Astrocyte of the hippocampus (primary cell): ENCODE measurements at places on chromosomes 13 and 19.
A peak's percentile ranks its signal among the peaks of the same experiment; 100 is the strongest.

DNA sequence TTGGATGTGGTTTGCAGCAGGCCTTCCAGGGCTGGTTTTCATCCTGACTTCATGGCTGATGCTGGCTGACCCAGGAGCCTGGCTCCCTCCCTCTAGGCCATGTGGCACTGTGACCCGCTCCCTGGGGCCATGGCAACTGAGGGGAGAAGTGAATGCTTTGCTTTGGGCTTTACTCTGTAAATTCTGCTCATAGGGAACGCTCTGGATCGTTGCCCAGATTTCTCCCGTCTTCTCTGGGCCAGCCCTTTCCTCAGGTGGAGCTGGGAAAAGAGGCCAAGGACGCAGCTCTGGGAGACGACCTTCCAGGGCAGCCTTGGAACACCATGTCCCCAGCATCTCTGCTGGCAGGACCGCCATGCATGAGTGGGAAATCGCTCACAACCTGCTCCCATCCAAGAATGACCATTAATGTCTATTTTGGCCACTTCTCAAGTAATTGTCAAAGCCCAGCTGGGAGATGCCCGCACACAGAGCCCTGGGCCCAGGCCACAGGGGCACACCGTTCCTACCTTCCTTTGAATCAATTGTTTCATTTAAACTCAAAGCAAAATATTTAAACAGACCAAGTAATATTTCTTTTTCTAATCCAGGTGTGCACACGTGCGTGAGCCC, 321.8 kb downstream of the TEX29 start:
- no peak for DNase-seq

GRCh38 chr13:113604186-113604585, 19.6 kb downstream of the TFDP1 start:
- no peak for DNase-seq

DNA sequence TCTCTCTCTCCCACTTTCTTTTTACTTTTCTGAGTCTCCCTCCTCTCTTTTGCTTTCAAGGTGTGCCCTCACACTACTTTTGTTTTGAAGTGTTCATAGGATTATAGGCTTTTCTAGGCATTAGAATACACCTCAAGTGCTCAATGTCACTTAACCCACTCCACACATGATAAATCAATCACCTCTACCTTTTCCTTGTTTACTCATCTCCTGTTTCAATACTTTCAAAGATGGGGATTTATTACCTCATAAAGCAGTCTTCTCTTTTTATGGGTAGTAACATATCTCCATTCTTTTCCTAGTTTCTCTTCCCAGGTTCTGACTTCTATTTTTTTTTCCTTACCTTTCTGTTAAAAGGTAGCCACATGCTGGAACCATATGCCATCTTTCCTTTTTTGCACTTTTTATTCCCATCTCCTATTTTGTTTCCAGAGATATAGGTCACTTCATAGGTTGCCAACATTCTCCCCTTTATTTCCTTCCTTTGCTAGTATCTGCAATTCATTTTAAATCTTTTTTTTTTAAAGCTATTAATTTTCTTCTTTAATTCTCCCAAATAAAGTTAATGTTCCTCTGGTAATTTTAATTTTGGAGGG, 137.6 kb upstream of the SLC10A2 start:
- DNase-seq, result no peak

DNA sequence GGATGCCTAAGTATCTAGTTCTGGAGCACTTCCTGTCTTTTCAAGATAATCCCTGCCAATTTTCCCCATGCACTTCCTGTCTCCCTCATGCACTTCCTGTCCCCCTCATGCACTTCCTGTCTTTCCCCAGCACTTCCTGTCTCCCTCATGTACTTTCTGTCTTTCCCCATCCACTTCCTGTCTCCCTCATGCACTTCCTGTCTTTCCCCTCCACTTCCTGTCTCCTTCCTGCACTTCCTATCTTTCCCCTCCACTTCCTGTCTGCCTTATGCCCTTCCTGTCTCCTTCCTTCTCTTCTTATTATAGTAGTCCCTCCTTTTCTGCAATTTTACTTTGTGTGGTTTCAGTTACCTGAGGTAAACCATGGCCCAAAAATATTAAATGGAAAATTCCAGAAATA, 3.0 kb upstream of the TNNT1 start:
- no peak for DNase-seq

DNA sequence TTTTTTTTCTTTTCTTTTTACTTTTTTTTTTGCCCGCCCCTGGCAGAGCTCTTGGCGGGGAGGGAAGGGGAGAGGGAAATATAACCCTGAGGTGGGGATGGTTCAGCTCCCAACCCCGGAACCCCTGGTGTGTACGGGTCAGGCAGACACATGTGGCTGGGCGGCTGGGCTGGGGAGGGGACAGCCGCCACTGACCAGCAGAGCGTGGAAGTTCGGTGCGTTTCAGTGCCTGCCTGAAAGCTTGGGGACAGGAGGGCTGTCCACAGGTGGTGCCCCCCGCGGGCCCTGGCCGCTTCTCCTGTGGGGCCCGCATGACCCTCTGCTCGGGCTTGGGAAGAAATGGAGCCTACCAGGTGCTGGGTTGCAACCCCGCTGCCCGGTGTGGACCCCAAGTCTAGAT, 5.2 kb upstream of the MYDGF start:
- DNase-seq, result no peak

GRCh38 chr13:22862478-22862877, 318.3 kb upstream of the SGCG start:
- no peak for DNase-seq

DNA sequence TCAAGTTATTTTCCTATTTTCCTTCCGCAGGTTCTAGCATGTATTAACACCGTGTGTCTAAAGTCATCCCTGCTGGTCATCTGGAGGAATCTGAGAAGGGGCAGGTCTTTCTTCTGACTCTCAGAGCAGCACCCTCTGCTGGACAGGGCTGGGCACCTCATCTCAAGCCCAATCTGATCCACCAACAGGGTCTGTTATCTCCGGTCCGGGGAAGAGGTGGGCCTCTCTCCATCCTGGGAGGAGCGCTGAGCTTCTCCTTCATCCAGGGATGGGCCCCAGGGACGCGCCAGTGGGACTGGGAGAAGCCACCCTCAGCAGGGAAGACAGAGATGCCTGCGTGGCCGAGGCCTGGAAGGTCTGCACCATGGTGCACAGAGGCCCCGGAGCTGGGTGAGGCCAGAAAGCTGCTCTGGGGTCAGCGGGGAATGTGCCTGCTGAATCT, 26.0 kb upstream of the ZNF331 start:
- peak; percentile 39 for DNase-seq

DNA sequence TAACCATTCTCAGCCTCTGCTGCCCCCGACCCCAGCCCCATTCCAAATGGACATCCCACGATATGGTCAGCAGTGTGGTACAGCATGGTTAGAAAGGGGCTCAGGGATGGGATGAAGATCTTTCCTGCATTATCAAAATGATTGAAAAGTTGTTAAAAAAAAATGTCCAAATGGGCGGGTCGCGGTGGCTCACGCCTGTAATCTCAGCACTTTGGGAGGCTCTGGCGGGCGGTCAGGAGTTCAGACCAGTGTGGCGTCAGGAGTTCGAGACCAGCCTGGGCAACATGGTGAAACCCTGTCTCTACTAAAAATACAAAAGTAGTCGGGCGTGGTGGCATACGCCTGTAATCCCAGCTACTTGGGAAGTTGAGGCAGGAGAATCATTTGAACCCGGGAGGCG, 54.3 kb upstream of the ZNF254 start:
- no peak for DNase-seq

DNA sequence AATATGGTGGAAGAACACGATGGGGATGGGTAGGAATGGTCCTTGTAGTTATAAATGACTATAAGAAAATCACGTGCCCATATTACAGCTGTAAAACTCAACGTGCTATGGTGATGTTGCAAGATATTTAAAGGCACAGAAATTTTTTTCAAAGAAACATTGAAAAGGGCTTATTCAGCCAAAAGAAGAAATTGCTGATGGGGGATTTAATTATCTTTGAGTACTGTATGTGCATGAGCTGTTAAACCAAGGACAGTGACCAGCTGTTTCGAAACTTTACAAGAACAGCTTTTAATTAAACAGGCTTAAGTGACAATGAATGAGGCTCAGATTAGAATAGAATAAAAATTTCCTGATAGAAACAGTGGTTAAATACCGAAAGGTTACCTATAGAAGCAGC, 339.0 kb downstream of the HS6ST3 start:
- DNase-seq, result no peak

DNA sequence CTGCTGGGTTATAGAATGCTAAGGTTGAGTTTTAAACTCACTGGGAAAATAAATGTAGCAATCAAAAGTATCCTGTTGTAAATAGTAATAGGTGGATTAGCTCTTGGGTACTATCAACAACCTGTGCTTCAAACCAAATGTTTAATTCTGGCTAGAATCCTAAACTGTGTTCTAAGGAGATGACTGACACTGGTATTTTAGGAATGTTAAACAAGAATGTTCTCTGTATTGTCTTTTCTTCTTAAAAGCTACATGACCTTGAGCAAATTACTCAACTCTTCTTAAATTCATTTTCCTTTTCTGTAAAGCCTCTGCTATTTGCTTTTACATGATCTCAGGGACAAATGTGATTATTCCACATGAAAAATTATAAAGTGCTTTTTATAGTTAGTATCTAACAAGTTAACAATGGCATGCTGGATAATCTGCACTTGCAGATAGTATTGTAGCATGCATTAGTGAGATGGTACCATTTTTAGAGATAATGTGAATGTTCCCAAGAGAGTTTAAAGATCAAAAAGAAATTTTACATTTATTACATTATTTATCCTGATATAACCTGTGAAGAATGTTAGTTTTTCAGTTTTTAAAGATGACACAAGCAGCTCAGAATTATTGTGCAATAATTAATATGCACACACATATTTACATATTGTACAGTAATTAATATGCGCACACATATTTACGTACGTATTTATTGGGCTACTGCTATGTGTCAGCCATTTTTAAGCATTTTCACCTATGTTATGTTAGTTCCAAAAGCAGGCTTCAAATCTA, 13.6 kb upstream of the EPSTI1 start:
- peak; percentile 64 for DNase-seq
